ENCODE measurements at places on chromosomes 11 and 22. TPM values are rescaled to one million over a fixed set of nuclear protein-coding genes. Genes with fewer than 3 reads are reported as not detected.

The APOL5 gene
- not detected for total RNA-seq

The OR52N4 gene
- not detected for total RNA-seq

The PIH1D2 gene
- total RNA-seq: 1.5 TPM

The SLC22A6 gene
- not detected for total RNA-seq
